ENCODE measurements at places on chromosomes 1 and 21. TPM values are rescaled to one million over a fixed set of nuclear protein-coding genes. Genes with fewer than 3 reads are reported as not detected.

DNA sequence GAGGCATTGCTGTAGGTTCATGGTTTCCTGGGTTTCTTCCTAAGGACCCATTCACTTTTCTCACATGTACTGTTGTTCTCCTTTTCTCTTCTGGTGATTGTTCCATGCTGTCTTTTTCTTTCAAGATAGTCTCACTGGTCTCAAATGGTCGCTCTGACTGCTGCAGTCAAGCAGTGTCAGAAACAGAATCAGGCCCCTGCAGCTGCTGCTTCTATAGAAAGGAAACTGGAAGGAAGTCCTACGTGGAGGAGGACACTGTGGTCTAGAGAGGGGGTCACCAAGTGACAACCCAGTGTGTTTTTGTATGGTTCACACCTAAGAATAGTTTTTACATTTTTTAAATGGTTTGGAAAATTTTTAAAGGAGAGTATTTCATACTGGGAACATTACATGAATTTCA, 2.4 kb downstream of the NECAP2 start:
- no peak for DNase-seq

- no peak for DNase-seq
Measured at GRCh38 chr21:30958741-30959140, 77.4 kb upstream of the KRTAP11-1 start.

GRCh38 chr1:51898090-51898734, 19.7 kb upstream of the NRDC start:
- no peak for DNase-seq

- no peak for DNase-seq
Measured at GRCh38 chr21:29347274-29347681, 48.6 kb downstream of the BACH1 start.

DNA sequence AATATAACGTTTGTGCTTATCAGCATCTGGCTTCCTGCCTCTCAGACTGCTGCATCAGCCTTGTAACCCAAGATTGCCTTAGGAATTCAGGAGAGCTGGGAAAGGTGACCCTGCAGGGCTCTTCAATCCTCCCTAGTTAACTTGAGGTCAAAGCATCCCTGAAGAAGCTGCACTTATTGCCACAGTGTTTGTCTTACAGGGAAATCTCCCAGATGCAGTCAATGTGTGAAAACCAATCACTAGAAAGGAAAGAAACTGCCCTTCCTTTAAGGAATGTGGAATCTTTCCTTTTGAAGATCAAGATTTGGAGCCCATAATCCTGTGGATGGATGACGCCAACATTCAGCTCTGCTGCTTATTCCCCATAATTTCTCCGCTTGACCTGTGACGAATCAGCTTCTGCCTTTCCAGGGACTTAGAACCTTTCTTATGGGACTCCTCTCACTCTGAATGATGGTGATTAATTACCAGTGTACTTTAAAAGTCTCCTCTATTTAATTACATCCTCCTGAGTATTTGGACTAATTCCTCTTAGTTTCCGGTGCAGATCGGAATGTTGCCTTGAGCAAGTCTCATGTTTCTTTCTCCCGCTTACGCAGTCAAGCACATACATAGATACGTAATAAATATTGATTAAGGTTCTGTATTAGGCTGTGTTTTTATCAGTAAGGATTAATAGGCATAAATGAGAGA, 14.4 kb downstream of the ADAMTS5 start:
- DNase-seq: no peak

DNA sequence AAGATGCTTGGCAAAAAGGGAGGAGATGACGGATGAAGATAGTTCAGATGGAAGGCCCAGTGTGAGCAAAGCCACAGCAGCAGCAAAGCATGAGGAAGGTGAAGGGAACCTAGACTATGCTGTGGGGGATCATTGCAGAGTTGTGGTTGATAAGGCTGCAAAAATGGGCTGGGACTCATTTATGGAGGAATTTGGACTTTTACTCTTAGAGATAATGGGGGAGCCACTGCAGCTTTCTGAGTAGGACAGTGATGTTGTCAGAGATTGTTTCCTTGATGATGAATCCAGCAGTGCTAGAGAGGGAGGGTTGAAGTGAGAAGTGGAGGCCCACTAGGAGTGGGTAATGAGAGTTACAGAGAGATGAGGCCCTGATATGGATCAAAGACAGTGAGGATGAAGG, 2.1 kb upstream of the C8A start:
- DNase-seq: no peak

- DNase-seq: no peak
Measured at GRCh38 chr1:40362699-40363098, 10.8 kb upstream of the SMAP2 start.

- no peak for DNase-seq
Measured at GRCh38 chr1:154463512-154463990, 38.5 kb upstream of the TDRD10 start.

DNA sequence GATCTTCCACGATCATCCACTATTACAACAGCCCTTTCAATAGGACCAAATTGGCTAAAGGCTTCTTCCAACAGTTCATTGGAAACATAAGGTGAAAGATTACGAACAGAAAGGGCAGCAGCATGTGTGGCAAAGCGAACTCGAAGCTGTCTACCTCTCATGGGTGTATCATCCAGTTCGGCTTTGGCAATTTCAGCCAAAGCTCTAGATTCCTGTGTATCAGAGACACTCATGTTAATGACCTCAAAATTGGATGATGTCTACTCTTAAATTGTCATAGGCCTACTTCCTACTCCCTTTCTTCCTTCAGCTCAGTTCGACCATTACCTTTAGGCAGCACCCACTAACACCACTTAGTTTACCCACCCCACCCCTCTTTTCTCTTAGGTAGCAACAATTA, 2.2 kb downstream of the SFPQ start:
- no peak for DNase-seq

- DNase-seq: peak; percentile 80
Measured at GRCh38 chr1:55741516-55741915, 526.4 kb upstream of the USP24 start.

- no peak for DNase-seq
Measured at GRCh38 chr1:89686520-89686919, 53.6 kb downstream of the LRRC8C start.

Gene SAMD13
- 5.9 TPM for total RNA-seq

Gene GBP6
- 34.4 TPM for total RNA-seq

Gene HRNR
- not detected for total RNA-seq

Gene PCSK9
- total RNA-seq: 1.3 TPM
